ENCODE measurements at places on chromosomes 2 and 18. TPM values are rescaled to one million over a fixed set of nuclear protein-coding genes. Genes with fewer than 3 reads are reported as not detected.

SLC19A3 gene
- total RNA-seq = 1.6 TPM

IL36RN gene
- not detected for total RNA-seq

CRYGC gene
- not detected for total RNA-seq

RUFY4 gene
- not detected for total RNA-seq

SCN2A gene
- 18.5 TPM for total RNA-seq

ABCB11 gene
- not detected for total RNA-seq

CAVIN2 gene
- 24.1 TPM for total RNA-seq

CGREF1 gene
- total RNA-seq = 9.3 TPM

FAM228A gene
- 0.18 TPM for total RNA-seq

POTEI gene
- not detected for total RNA-seq

TLX2 gene
- total RNA-seq = not detected

MBD1 gene
- 50.3 TPM for total RNA-seq

LRP2 gene
- total RNA-seq = 0.41 TPM

Data from fibroblast of the aortic adventitia (primary cell).